Heart left ventricle (tissue), 16 donors: ENCODE measurements at places on chromosomes 3 and 15.

DNA sequence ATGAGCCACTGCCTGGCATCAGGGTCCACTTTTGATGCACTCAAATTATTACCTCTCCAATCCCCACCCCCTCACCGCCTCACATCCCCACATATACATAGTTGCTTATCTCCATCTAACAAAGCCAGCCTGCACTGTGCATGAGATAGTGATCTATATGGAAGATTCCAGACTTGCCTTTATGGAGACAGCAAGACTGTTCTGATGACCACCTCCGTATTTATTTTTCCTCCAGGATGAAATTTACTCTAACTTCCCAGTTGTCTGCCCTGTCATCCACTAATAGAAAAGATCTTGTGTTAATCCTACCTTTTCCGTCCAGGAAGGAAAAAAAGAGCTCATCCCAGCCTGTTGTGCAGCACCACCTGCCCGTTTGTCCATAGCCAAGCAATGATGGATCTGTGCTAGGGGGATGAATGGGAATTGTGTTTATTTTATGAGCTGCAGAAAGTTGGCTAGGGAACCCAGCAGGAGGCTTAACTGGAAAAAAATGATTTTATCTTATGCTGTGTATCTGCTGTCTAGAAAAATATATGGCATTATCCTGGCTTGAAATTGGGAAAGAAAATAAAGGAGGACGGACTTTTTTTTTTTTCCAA, 114.5 kb downstream of the CD47 start:
- no peaks in the 10 kb centered on the region for H3K36me3 ChIP-seq
- H3K4me1 ChIP-seq: no peaks in the 10 kb centered on the region
- no peak for DNase-seq
- no peak overlapping the region for H3K27ac ChIP-seq

- no peaks in the 10 kb centered on the region for H3K36me3 ChIP-seq
- H3K4me3 ChIP-seq: no peak overlapping the region
- H3K27me3 ChIP-seq: no peaks in the 10 kb centered on the region
- no peak for DNase-seq
- H3K4me1 ChIP-seq: no peaks in the 10 kb centered on the region
Measured at GRCh38 chr3:113057117-113057516, 66.3 kb downstream of the GTPBP8 start.

- no peaks in the 10 kb centered on the region for H3K27me3 ChIP-seq
- no peak for DNase-seq
- no peak overlapping the region for H3K27ac ChIP-seq
- H3K36me3 ChIP-seq: no peaks in the 10 kb centered on the region
Measured at GRCh38 chr15:82072926-82073537, 27.2 kb upstream of the MEX3B start.

DNA sequence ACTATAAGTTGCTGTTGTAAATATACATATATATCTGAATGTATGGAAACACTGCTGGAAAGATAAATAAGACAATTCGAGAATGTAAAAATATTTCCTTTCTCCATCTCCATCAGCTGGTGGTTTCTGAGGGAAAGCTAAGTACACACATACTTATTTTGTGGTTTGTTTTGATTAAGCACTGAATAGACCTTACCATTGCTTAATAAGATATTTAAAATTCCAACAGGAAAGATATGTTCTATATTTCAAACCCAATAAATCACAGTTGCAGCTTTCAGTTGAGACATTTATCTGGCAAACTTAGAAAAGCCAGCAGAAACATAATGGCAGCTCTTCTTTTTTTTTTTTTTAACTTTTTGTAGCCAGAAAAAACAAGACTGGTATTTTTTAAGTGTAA, 160.4 kb downstream of the VGLL3 start:
- H3K27ac ChIP-seq: no peak overlapping the region
- H3K36me3 ChIP-seq: no peaks in the 10 kb centered on the region
- no peak overlapping the region for H3K4me3 ChIP-seq
- DNase-seq: no peak
- no peaks in the 10 kb centered on the region for H3K27me3 ChIP-seq
- H3K4me1 ChIP-seq: no peaks in the 10 kb centered on the region

DNA sequence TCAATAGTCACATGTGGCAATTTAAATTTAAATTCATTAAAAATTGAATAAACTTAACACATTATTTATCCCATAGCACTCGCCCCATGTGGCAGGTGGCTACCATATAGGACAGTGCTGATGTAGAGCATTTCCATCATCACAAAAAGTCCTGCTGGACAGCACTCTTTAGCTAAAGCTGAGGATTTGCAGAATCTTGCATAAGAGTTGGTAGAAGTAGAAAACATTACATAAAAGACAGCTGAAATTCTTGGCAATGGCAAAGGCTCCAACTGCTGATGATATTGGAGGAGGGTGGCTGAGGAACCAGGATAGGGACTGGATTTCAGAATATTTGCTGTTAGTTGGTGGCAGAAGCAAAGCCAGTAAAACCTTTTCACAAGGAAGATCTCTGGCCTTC, 230.7 kb upstream of the SATB1 start:
- H3K27ac ChIP-seq: no peak overlapping the region
- no peaks in the 10 kb centered on the region for H3K27me3 ChIP-seq
- H3K4me1 ChIP-seq: no peaks in the 10 kb centered on the region
- no peaks in the 10 kb centered on the region for H3K36me3 ChIP-seq

DNA sequence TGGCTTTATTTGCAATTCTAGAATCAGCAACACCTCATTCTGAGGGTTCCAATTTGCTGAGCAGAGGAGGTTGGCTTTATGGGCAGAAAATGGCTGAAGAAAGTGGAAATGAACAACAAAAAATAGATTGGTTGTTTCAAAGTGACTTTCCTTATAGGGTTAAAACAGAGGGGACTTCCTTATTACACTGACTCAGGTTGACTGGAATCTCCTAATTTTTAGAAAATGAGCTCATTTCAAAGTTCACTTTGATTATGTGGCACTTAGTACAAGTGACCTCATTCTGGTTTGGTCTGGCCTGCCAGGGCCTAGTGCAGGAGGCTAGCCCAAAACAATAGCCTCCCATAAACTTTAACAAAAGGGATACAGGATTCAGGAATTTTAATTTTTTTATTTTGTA, 41.4 kb downstream of the NFKBIZ start:
- H3K27me3 ChIP-seq: no peaks in the 10 kb centered on the region
- H3K27ac ChIP-seq: no peak overlapping the region
- no peak for DNase-seq
- no peak overlapping the region for H3K4me3 ChIP-seq

DNA sequence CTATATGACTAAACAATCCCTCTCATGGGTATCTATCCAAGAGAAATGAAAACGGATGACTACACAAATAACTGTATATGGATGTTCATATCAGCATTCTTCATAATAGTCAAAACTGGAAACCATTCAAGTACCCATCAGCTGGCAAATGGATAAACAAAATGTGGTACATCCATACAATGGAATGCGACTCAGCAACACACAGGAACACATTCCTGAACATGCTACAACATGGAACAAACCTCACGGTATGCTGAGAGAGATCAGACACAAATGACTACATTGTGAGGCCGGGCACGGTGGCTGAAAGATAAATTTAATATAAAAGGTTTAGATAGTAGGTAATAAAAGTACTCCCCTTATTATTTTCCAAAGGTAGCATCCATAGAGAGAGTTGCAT, 42.6 kb downstream of the CCR4 start:
- H3K4me1 ChIP-seq: no peaks in the 10 kb centered on the region
- no peak overlapping the region for H3K27ac ChIP-seq
- H3K27me3 ChIP-seq: no peaks in the 10 kb centered on the region
- H3K4me3 ChIP-seq: no peak overlapping the region
- no peak for DNase-seq

- H3K4me1 ChIP-seq: no peaks in the 10 kb centered on the region
- no peak overlapping the region for H3K27ac ChIP-seq
- no peak for DNase-seq
- no peak overlapping the region for H3K4me3 ChIP-seq
Measured at GRCh38 chr15:68979816-68980215, 34.7 kb upstream of the NOX5 start.

DNA sequence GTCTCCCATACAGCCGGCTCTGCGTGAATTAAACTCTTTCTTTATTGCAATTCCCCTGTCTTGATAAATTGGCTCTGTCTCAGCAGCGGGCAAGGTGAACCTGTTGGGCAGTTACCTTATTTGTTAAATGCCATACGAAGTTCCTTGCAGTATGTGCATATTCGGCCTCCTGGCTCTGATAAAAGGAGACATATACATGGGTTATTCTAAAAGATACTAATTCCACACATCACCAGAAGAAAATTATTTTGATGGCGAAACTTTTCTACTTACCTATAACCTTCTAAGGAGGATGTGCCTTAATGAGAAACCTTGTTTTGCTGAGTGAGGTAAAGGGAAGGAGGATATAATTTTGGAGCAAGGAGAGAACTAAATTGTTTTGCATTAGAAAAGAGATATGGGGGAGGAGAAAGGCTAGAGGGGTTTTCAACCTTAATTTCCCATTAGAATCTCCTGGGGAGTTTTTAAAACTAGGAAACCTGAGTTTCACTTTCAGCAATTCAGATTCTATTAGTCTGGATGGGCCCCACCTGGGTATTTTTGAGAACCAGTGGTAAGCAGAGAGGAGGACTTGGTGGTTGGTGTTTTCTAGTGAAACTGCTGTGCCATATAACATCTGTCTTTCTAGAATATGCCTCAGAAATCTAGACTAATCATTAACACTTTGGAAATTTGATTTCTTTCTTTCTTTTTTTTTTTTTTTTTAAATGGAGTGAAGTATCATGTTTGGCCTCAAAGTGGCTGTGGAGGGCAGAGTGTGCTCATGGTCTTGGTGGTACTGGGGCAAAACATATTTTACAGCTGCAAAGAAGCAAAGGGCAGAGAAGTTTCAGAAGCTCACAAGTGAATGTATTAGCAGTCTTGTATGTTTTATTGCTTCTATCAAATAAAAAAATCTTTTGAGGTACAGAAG, 23.0 kb downstream of the NANOGP8 start:
- H3K27ac ChIP-seq: no peak overlapping the region
- H3K27me3 ChIP-seq: no peaks in the 10 kb centered on the region
- H3K4me1 ChIP-seq: no peaks in the 10 kb centered on the region
- no peak overlapping the region for H3K4me3 ChIP-seq
- H3K36me3 ChIP-seq: no peaks in the 10 kb centered on the region

DNA sequence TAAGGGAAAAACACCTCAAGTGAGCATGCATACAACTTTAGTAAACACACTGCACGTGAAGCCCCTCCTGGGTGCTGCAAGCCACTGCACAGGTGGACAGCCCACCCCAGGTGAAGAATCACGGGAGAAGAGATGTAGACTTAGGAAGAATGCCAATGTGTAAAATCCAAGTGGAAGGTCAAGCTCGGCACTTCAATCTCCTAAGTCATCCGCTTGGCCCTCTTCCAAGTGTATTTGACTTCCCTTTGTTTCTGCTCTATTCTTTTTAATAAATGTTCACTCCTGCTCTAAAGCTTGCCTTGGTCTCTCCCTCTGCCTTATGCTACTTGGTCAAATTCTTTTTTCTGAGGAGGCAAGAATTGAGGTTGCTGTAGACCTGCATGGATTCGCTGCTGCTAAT, 316.6 kb downstream of the EDEM1 start:
- no peak for DNase-seq
- no peak overlapping the region for H3K4me3 ChIP-seq
- H3K36me3 ChIP-seq: no peaks in the 10 kb centered on the region
- H3K4me1 ChIP-seq: no peaks in the 10 kb centered on the region
- no peak overlapping the region for H3K27ac ChIP-seq
- H3K27me3 ChIP-seq: no peaks in the 10 kb centered on the region

DNA sequence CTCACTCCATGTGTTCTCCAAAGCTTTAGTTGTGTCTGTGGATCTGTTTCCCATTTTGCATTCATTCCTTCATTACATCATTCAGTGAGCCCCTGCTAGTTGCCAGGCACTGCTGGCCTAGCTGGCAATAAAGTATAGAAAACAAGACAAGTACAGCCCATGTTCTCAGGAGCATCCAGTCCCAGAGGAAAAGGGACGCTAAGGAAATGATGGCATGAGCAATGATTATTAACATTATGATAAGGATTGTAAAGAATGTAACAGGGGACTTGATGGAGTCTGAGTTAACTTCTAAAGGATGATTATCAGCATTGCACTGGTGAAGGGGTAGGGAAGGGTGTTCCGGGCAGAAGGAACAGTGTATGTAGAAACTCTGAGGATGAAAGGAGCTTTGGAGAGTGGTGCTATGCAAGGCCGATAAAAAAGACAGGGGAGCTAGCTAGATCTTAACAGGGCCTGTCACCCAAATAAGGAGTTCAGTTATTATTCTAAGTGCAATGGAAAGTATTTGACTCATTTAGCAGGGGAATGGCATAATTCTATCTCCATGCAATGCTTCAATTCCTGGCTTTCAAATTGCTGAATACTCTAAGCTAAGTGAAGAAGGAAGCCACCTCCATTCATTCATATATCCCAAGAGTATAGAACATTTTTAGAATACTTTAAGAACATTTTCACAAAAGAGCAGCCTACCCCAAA, 258.2 kb upstream of the STT3B start:
- H3K4me3 ChIP-seq: no peak overlapping the region
- no peaks in the 10 kb centered on the region for H3K4me1 ChIP-seq
- H3K27ac ChIP-seq: no peak overlapping the region

DNA sequence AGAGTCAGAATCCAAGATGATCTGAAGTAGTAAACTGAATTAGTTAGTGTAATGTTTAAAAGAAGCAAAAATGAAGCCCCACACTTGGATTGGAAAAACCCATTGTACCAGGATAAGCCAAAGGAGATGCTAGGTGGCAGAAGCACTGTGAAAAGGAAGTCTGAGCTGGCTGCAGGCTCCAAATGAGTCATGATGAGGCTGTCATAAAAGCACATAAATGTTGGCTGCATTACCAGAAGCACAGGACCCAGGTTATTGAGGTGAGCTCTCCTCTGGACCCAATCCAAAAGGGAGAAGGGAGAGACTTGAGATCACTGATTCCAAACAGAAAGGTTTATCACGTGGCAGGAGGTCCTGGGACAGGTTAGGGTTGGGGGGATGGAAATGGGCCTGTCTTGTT, 3.2 kb upstream of the ACAN start:
- H3K4me3 ChIP-seq: no peak overlapping the region
- H3K36me3 ChIP-seq: no peaks in the 10 kb centered on the region
- H3K4me1 ChIP-seq: no peaks in the 10 kb centered on the region
- peaks cover 80% of the 10 kb centered on the region for H3K27me3 ChIP-seq
- DNase-seq: no peak
- H3K27ac ChIP-seq: no peak overlapping the region

DNA sequence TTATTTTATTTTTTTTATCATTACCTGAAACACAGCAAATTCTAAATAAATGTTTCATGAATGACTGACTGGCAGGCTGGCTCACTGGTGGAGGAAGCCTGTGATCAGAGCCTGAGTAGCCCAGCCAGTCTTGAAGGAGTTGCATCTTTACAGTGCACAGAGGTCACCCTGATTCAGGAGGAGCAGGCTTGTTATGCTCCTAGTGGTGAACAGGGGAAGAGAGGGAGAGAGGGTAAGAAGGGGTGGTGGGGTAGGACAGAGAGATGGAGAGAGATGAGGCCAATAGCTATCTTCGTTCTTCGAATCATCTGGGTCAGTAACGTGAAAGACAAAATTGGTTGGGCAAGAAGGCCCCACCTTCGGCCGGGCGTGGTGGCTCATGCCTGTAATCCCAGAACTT, 202.6 kb upstream of the MCTP2 start:
- H3K4me3 ChIP-seq: no peak overlapping the region
- no peaks in the 10 kb centered on the region for H3K36me3 ChIP-seq
- H3K27ac ChIP-seq: no peak overlapping the region
- H3K27me3 ChIP-seq: no peaks in the 10 kb centered on the region

GRCh38 chr3:158808697-158809096, 6.8 kb downstream of the MFSD1 start:
- DNase-seq: no peak
- H3K36me3 ChIP-seq: no peaks in the 10 kb centered on the region
- H3K4me1 ChIP-seq: no peaks in the 10 kb centered on the region
- no peaks in the 10 kb centered on the region for H3K27me3 ChIP-seq

GRCh38 chr15:45522328-45523165, at the start of gene SLC30A4:
Gene SLC30A4 (minus strand): TSS chr15:45522755. CDS start chr15:45522354, 401 bp downstream.
- peak; percentile 75 for DNase-seq
- H3K4me3 ChIP-seq: peak within 1 kb of the TSS; percentile 98
- no peaks in the 10 kb centered on the region for H3K27me3 ChIP-seq
- peaks cover 3% of the 10 kb centered on the region for H3K36me3 ChIP-seq
- H3K4me1 ChIP-seq: peaks cover 24% of the 10 kb centered on the region
